Stimulated activated naive CD4-positive, alpha-beta T cell treated with Interleukin-2 at 50 U/mL for 16 hours (primary cell): ENCODE measurements at places on chromosomes 11 and 22.

DNA sequence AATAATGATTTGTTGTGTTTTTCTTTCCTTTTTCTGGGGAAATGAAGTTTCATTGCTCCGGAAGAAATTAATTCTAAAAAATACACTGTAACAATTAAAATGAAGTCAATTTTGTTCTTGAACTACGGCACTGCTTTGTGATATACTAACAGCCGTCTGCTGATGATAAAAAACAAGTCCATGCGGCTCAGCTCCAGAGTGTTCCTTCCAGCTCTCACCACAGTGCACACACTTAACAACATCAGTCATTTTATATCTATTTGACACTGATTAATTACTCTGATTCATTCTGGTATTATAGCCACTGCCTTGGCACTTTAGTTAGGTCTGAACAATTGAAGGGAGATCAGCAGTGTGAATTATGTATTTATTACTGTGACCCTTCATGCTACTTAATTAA, 97.4 kb upstream of the SLC6A5 start:
- no peak for DNase-seq

- no peak for DNase-seq
These were observed 18.4 kb downstream of the MTMR3 start for GRCh38 chr22:29901354-29901753.

DNA sequence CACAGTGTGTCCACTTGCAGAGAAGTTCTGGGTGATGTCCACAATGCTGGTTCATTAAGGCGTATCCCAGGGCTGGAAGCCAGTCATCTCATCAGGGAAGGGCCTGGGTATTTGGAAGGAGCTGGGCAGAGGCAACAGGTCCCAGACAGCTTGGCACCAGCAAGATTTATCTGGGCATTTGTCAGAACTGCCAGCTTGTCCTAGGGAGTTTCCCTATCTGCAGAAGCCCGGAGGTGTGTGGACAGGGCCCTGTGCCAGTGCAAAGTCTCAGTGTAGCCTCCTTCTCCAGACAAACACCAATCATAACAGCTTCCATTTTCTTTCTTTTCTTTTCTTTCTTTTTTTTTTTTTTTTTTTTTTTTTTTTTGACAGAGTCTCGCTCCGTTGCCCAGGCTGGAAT, 125.3 kb upstream of the TIMP3 start:
- no peak for DNase-seq

DNA sequence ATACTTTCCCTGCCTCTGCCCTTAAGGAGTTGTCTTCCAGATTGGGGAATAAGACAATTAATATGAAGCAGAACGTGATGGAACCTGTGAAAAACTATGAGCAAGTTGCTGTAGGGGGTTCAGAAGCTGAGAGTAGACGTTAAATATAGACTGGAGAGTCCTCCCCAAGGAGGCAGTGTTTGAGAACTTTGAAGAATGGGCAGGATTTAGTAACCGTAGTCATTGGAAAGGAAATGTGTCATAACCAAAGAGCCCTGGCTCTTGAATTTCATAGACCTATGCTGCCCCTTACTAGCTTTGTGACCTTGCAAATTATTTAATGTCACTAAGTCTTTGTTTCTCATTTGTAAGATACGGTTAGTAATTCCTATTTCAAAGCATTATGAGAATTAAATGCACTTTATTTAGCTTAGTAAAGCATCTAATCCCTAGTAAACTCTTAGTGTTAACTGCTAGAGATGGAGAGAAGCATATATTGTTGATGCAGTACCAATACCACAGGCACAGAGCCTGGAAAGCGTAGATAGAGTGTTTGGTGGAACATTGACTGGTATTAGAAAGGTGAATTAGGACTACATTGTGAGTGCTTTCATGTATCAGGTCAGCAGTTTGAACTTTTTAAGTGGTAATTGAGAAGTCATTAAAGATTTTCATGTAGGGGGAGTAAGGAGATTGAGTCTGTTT, 54.1 kb downstream of the MCAM start:
- no peak for DNase-seq

DNA sequence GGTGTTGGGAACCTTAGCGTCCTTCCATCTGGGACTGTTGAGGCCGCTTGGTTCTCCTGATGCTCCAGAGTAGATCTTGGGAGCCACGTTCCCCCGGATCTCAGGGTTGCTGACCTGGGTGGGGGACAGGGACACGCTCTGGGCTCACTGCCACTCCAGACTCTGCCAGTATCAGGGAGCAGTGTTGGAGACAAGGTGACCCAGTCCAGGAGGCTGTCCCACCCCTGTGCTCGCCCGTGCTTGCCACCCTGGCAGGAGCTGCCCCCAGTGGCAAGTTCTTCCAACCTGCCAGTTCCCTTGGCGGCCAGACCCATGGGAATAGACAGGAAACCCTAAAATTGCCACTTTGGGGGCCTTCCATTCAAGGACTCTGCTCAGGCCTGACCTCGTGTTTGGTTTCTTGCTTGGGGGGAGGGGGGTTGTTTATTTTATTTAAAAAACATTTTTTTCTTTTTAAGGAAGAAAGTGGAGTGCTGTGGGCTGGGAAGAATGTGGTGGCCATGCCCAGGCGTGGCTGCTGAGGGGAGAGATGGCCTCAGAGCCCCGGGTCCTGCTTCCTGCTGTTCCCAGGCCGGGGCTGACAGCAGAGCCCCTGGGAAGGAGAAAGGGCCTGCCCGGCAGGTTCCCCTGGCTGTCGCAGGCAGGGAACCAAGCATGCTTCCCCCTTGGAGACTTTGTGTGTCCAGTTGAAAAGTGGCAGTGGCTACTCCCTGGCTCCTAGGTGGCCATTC, 7.2 kb downstream of the GRK2 start:
- no peak for DNase-seq

GRCh38 chr11:120964857-120965256, 59.0 kb upstream of the TBCEL start:
- no peak for DNase-seq

DNA sequence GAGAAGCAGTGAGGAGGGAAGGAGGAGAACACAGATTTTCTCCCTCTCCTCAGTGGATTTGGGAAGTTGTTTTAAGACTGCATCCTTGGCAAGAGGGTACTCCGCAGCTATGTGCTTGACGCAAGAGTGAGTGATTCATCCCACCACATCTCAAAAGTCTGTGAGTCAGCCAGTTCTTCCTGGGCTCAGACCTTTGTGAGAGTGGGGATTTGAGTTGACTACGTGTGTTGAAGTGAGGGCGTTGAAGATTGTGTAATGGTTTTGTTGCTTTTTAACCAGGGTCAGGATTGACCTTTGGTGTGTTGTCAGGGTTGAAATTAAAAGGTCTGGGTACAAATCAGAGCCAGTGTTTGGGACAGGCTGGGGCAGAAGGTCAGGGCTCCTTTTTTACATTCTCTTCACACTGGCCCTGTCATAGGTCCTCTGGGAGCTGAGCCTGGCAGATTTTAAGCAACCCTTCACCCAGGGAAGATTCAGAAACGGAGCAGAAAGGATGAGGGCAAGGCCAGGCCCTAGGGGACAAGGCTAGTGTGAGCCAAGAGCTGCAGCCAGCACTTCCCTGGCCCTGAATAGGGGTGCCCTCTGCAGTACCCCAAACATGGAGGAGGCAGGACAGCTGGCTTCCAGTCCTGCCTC, 4.2 kb upstream of the C11orf86 start:
- DNase-seq, result no peak

DNA sequence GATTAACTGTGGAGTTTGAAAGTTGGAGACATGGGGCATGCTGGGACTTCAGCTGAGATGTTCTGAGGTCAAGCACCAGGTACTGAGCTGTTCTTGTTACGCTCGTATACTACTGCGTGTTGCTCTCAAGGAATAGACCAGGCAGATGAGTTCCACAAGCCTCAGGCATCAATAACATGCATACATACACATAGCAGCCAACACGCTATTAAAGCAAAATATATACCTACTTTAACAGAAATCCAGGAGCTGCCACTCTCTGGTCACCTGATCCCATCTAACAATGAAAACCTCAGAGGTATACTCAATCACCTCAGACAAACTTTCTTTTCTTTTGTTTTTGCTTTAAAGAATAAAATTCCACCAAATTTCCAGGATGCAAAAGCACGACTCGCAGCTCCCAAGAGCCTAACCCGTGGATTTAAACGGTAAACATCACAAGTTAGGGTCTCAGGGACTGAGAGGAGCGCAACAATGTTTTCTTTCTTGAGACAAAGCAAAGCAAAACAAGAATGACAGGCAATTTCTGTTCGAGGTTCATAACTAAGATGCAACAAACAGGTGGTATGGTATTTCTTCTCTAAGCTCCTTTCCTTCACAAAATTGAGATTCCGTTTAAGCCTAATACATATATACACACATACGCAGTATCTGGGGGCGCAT, 16.5 kb downstream of the BLID start:
- DNase-seq, result no peak

DNA sequence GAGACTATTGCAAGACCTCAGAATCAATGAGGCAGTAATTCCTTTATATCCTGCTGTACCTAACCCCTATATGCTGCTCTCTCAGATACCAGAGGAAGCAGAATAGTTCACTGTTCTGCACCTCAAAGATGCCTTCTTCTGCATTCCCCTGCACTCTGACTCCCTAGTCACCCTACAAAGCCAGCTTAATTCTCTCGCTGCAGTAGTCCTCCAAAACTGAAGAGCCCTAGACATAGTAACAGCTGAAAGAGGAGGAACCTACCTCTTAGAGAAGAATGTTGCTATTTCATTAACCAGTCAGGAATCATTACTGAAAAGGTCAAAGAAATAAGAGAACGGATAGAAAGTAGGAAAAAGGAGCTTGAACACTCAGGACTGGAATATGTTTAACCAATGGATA, 49.3 kb downstream of the PRSS23 start:
- DNase-seq, result no peak

DNA sequence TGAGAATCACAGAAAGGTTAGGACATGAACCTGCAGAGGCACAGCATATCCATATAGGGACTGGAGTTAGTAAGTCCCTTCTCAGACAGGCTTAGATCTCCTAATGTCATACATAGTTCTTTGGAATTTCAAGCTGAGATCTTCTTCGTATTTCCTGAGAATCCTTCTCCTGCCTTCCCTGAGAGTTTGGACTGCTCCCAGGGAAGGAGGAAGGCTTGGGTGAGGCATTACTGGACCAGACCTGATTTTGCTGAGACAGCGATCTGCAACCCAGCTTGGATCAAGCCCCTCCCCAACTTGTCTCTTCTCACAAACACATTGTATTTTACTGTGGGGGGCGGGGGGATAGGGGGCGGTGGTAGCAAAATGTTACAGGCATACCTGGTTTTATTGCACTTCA, 108.5 kb downstream of the TSPAN18 start:
- no peak for DNase-seq

DNA sequence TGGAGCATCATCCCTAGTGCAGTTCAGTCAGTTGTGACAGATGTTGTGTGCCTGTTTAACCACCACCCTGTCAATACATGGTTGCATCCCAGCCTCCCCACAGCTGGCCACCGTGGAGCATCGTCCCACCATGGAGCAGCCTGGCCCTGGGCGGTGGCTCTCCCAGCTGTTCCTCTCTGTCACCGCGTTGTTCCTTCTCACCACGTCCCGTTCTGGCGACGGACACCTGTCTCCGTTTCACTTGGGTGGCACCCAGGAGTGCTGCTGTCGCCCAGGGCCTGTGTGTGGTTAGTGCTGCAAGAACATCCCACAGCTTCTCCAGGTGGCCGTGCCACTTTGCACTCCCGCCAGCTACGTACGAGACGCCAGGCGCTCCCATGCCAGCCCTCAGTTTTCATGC, 26.5 kb downstream of the MUC6 start:
- no peak for DNase-seq

DNA sequence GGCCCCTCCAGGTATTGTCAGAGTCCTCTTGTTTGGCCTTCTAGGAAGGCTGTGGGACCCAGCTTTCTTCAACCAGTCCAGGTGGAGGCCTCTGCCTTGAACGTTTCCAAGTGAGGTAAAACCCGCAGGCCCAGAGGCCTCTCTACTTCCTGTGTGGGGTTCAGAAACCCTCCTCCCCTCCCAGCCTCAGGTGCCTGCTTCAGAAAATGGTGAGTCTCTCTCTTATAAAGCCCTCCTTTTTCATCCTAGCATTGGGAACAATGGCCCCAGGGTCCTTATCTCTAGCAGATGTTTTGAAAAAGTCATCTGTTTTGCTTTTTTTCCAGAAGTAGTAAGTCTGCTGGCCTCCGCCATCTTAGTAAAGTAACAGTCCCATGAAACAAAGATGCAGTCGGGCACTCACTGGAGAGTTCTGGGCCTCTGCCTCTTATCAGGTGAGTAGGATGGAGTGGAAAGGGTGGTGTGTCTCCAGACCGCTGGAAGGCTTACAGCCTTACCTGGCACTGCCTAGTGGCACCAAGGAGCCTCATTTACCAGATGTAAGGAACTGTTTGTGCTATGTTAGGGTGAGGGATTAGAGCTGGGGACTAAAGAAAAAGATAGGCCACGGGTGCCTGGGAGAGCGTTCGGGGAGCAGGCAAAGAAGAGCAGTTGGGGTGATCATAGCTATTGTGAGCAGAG, at the start of gene CD3E:
TSS of gene CD3E (plus strand) at position 163 of the 681 bp plus-strand sequence. CDS start at position 386, 223 bp downstream.
- peak; percentile 55 for DNase-seq

GRCh38 chr22:48044487-48045060, 1282.1 kb downstream of the TBC1D22A start:
- no peak for DNase-seq

DNA sequence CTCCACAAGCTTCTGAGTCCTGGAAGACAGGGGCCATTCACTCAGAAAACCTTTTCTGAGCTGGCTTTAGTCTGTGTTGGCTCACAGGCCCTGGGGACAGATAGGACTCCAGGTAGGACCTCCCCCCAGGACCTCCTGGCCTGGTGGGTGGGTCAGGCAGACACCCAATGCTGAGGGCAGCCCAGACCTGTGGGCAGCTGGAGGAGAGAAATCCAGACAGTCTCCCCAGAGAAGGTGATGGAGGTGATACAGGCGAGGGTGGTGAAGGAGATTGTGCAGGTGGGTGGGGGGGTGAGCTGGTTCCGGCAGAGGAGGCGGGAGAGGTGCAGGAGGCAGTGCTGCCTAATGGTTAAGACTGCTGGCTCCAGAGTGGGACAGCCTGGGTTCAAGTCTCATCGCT, 15.6 kb downstream of the LRRC32 start:
- no peak for DNase-seq

- no peak for DNase-seq
These were observed 44.3 kb upstream of the PLET1 start for GRCh38 chr11:112304914-112305313.
